ENCODE measurements at places on chromosomes 11 and 22. TPM values are rescaled to one million over a fixed set of nuclear protein-coding genes. Genes with fewer than 3 reads are reported as not detected.

DNA sequence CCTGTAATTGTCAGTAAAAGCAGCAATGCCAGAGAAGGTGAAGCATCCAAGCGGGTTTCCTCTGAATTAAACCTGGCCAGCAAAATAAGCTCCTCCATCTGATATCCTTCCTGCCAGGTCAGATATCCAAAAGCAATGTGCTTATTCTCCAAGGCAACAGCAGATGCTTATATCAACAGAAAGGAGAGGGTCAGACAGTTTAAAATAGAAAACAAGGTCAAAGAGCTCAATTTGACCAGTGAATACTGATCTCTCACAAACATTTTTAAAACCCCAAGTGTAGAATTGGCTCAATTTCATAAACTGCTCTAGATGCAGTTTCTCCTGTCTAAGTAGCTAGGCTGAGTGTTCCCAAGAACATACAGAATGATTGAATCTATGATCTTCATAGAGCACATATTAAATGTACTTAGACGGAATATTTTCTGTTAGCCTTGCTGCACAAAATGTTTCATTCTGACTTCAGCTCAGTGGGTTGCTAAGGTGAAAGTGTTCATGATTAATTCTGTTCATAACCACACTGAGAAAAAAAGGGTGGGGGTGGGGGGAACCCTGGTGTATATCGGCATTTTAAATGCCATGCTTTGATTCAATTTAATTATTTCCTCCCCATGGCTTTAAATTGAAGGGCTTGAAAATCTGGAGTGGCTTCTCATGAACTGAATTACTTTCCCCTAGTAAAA is 174.2 kb upstream of the ARHGAP20 start:
- DNase-seq, result no peak

DNA sequence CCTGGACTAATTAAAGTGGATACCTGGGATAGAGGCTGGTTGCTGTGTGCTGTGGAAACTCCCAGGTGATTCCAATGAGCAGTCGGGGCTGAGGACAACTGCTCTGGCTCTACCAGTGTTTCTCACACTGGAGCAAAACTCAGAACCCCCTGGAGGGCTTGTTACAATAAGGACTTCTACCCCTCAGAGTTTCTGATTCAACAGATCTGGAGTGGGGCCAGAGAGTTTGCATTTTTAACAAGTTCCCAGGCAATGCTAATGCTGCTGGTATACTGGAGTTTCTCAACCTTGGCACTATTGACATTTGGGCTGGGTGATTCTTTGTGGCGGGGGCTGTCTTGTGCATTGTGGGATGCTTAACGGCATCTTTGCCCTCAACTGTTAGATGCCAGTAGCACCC is 353.7 kb downstream of the MIAT start:
- DNase-seq, result no peak

DNA sequence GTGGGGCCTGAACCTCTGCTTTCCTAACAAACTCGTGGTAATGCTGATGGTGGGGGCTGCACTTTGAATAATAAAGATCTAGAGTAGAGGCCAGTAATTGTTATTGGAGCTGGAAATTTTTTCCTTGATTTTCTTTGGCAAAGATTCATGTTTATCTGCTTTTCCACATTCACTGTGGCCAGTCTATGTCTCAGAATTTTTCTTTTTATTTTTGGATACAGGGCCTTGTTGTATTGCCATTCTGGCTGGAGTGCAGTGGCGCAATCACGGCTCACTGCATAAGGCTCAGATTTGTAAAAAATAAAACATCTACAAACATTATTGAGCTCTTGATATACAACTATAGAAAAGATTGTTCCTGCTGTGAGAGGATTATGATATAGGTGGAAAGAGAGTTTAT is 1.6 kb downstream of the TMEM135 start:
- peak; percentile 8 for DNase-seq

DNA sequence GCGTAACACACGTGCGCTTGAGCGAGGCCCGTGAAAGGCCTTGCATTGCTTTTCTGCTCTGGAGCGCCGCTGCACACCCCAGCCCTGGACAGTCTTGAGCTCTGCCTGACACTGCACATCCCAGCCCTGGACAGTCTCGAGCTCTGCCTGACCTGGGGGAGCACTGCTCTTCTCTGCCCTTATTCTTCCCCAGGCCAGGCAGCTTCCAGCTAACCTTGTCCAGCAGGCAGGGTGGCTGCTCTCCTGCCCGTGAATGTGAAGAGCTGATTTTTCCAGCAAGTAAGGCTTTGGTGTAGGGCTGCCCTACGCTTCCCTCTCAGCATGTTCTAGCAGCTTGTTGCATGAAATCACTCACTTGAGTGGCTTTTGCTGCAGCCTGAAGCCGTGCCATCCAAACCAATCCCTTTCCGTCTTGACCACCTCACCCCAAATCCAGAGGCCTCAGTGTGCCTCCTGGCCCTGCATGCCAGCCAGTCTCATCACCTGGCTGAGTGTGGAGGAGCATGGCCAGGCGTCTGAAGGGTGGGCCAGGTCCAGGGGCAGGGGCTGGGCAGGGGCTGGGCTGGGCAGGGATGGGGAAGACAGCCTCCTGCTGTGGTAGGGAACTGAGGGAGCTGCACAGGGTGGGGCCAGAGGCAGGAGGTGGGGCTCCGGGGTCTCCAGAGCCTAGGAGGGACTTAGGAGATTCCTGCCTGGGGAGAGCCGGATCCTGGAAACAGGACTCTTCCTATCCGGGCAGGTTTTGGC is 89.5 kb upstream of the B3GAT1 start:
- DNase-seq, result no peak

The PTH gene
- total RNA-seq, result not detected

The P2RY2 gene
- total RNA-seq, result 37.5 TPM

The PHLDA2 gene
- 3.7 TPM for total RNA-seq

The STK33 gene
- total RNA-seq, result 29.3 TPM

- DNase-seq, result no peak
Measured at GRCh38 chr11:77475206-77475605, 1.3 kb upstream of the PAK1 start.

DNA sequence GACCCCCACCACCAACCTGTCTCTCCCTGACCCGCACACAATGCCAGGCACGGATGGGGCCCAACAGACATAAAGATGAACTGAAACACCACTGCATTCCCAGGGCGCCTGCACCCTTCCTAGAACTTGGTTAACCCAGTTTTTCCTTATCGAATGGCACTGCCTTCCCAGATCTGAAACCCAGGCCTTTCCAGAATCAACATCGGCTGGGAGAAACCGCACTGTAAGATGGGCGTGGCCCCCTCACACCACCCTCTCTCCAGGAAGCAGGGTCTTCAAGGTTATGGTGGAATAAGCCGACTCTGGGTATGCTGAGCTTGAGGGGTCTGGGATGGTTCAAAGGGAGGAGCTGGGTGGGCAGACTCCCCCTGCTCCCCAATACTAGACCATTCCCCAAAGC is 23.1 kb downstream of the LRFN4 start:
- DNase-seq, result no peak

DNA sequence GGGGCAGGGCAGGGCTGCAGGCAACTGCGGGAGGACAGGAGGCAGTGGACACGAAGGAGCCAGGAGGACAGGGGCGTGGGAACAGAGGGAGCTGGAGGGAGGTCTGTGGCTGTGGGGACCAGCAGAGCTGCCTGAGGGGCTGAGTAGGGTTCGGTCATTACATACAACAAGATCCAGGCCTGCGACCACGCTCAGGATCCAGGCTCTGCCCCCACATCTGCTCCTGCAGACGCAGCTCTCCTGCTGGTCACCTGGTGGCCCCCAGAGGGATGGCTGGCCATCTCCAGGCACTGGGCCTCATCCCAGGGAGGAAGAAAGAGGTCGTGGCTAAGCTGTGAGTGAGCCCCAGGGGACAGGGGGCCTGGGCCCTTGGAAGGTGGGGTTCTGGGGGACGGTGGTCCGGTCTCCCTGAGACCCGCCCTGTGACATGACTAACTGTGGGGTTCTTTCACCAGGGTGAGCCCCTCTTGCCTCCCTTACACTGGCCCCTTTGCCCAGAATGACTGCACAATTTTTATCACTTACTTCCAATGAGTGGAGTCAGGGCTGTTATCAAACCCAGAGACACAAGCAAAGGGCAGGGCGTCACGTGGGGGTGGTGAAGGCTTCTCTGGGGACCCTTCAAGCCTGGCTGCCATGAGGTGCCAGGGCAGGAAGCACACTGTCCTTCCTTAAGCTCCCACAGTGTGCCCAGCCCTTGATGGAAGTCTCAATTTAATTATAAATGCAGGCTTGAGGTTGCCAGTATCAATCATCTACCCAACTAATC is 6.7 kb upstream of the APOBEC3A start:
- no peak for DNase-seq

The FOLR2 gene
- total RNA-seq, result 7.2 TPM

DNA sequence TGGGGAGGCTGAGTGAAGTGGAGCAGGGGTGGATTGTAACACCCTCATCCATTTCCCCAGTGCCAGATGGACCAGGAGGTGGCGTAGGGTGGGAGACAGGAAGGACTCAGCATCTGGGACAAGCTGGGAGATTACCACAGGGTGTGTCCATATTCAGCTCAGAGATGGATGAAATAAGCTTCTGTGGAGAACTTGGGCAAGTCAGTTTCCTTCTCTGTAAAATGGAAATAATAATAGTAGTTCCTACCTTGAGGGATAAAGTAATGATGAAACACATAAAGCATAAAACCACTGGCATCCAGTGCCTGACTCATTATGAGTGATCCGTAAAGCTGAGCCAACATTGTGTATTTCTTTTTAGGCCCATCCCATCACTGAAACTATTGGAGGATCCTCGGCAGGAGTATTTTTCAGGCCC is 607 bp upstream of the ROBO4 start:
- DNase-seq, result no peak

GRCh38 chr11:30619767-30620166 is 33.6 kb upstream of the MPPED2 start:
- DNase-seq, result no peak

GRCh38 chr11:69295995-69296889 is 2.3 kb downstream of the MYEOV start:
- no peak for DNase-seq

DNA sequence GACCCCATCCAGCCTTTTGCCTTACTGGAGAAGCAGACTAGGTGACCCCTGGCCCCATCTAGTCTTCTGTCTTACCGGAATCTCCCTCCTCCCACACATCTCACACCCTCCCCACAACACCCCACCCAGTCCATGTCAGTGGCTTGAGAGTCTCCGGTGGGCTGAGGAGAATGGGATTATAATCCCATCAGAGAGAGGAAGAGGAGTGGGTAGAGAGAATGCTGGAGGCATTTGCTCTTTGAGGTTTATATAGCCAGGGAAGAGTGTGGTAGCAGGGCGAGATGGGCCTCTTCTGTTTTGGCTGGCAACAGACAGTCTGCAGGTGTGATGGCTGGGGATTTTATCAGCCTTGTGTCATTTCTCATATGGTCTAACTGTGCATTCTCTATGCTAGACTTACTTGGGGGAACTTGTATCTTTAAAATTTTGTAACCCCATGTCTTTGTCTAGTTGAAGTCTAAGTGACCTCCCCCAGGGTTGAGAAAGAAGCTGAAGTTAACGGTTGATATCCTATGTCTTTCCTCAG is 50.3 kb downstream of the GRAMD1B start:
- DNase-seq, result no peak

DNA sequence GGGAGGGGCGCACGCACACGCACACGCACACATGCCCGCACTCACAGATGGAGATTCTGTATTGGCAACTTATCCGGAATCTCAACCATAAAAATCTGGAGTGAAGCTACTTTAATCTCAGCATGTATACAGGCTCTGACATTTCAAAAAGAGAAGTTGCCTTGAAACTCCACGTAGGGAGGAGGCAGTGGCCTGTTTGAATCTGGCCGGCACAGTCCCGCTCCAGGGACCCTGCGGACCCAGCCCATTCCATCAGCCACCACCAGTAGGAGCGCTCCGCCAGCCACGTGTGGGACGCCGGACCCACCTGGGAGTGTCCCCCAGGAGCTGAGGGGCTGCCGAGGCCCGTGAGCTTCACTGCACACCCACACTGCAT is 1.9 kb upstream of the SYT8 start:
- DNase-seq, result no peak

DNA sequence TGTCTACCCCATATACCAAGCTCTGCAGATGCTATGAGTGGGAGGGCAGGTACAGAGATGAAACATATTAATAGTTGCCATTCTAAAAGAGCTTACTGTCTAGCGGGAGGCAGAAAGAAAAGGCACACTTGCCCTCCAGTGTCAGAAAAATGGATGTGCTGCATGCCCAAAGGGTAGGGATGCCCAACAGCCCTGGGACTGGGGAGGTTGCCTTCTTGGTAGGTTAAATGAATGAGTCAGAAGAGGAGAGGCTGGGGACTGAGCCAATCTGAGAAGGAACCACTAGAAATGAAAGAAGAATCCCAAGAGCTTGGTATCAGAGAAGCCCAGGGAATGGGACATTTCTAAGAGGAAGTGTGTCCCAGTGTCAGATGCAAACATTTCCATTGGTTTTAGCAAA is 1.2 kb downstream of the BIRC3 start:
- DNase-seq, result no peak

The MRGPRE gene
- 0.39 TPM for total RNA-seq

DNA sequence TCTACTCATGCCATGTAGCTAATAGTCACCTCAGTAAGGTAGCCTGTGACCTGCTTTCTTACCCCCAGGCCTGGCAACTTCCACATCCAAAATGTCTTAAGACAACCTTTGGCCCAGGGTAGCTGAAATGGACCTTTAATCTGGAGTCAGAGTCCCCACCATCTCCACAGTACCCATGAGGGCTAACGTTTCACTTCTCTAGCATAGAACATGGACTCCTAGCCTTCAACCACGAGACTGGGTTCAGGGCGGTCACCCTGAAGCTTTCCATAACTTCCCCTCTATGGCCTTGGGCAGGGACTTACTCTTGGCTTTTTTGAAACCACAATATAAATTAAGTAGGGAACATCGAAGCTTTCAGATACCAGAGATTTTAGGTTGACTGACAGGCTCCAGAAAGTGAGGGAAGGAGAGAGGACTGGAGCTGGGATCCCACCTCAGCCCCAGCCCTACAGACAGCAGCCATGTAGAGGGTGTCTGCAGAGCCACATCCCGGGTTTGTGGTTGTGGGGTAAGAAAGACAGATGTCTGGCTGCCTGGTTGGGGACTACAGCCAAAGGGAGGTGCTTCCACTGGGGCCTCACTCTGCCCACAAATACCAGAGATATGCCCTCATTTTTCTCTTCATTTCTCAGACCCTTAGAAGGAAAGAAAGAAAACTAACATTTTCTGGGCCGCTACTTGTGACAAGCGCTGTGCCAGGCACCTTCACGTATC is 2.6 kb downstream of the TBC1D10A start:
- no peak for DNase-seq

The CAVIN3 gene
- total RNA-seq, result 34.9 TPM

DNA sequence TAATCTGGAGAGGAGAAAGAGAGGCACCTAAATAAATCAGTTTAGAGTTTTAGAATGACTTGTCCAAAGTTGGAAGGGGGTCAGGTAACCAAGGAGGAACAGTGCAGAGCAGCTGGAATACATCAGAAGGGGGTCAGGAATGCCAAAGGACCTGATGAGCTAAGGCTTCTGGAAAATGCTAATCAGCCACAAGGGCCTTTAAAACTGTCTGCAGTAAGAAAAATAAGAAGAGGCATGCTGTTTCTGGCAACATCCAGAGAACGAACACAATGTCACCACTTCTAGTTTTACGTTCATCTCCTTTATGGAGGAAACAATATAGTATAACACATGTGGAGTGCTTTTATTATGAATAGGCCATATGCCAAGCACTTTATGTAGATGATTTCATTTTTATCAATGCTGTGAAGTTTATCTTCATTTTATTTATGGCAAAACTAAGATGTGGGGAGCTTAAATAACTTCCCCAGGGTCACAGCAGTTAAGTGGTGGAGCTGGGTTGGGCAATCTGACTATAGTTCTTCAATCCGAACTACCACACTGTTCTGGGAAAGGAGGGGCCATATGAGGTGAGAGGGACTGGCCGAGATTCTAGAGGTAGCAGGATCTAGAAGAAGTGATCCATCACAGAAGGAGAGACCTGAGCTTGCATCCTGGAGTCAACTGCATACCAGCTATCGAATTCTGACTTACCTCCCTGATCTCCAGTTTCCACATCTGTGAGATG is 22.6 kb downstream of the ACO2 start:
- DNase-seq, result no peak
